ENCODE measurements at places on chromosomes 16 and 17.

GRCh38 chr17:6380915-6381438 is 53.9 kb downstream of the AIPL1 start:
- no peak for DNase-seq

GRCh38 chr17:56441308-56441707 is 152.2 kb upstream of the NOG start:
- DNase-seq: peak; percentile 9

GRCh38 chr16:83066881-83067280 is 440.1 kb downstream of the CDH13 start:
- DNase-seq: no peak

GRCh38 chr17:43094129-43094835 is 30.9 kb downstream of the BRCA1 start:
- DNase-seq: no peak

GRCh38 chr17:11682646-11683045 is 84.4 kb downstream of the DNAH9 start:
- DNase-seq: no peak
